Activated CD4-positive, alpha-beta T cell treated with anti-CD3 and anti-CD28 coated beads, Interleukin-2, amount 10 ng/mL, durations not matched to agents 24 days and 14 days (primary cell): ENCODE measurements at places on chromosomes 12 and 14. TPM values are rescaled to one million over a fixed set of nuclear protein-coding genes. Genes with fewer than 3 reads are reported as not detected.

DNA sequence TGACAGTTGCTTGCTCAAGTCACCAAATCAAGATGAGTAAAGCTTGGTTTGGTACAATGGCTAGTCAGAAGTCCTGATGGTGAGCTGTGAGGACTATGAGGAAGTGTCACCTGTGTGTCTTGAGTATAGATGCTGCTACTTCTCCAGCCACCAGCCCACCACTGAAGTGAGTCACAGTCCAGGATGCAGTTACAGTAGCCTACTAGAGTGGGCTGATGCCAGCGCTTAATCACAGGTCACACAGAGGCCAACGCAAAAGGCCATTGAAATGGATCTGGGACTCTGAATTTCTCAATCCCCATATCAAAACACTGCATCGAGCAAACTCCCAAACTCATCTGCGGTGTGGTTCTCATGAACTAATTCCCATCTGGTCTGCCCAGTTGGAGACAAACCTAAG is 223.1 kb downstream of the ANO6 start:
- no peak for DNase-seq

- DNase-seq, result no peak
Observed at GRCh38 chr12:59500915-59501314, 94.9 kb upstream of the SLC16A7 start.

- DNase-seq, result peak; percentile 90
Observed at GRCh38 chr14:106586098-106586704, 1059.8 kb downstream of the TMEM121 start.

Gene LPAR5
- 3.3 and 4.2 TPM in 2 replicates for total RNA-seq

Gene CFAP54
- total RNA-seq, result 0.09 TPM in 2 replicates

Gene ASPG
- not detected in 2 replicates for total RNA-seq

Gene SRRM4
- not detected in 2 replicates for total RNA-seq

Gene USP30
- 6.6 and 6.9 TPM in 2 replicates for total RNA-seq
